Activated CD4-positive, alpha-beta T cell treated with anti-CD3 and anti-CD28 coated beads, Interleukin-2, Interleukin-4, amounts not matched to agents 100 ng/mL and 50 ng/mL, durations not matched to agents 16 hours and 8 hours (primary cell): ENCODE measurements at places on chromosomes 7 and 10.

GRCh38 chr7:137172105-137172590, 171.4 kb downstream of the PTN start:
- DNase-seq = no peak

- DNase-seq = no peak
Observed at GRCh38 chr10:22737587-22737986, 23.2 kb upstream of the PIP4K2A start.

- no peak for DNase-seq
Observed at GRCh38 chr7:51016546-51016945, 233.8 kb upstream of the GRB10 start.

- no peak for DNase-seq
Observed at GRCh38 chr10:125772864-125773180, 2.8 kb downstream of the MMP21 start.

DNA sequence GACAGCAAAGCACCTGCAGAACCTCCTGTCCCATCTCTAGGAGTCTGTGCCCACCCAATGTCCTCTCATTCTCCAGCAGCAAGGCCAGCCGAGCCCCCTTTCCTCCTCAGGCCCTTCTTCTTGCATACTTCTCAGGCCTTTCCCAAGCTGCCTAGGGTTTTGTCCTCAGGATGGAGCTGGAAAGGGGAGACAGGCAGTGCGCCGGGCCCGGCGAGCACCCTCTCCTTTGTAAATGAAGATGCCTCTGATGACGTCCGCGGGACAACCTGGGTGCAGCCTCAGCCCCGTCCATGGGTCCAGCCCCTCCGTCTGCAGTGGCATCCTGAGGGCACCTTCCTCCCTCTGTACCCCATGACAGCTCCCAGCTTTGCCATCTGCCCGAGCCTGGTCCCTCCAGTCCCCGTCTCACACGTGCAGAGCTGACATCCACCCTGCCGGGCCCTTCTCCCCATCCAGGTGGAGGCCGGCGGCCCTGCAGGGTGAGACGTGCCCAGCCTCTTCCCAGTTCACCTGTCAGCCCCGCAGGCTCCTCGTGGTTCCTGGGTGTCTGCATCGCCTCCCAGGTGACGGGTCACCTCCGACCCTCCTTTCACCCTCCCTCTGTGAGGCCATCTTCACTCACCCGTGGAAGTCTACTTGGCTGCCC, 36.4 kb downstream of the JAKMIP3 start:
- DNase-seq = no peak

DNA sequence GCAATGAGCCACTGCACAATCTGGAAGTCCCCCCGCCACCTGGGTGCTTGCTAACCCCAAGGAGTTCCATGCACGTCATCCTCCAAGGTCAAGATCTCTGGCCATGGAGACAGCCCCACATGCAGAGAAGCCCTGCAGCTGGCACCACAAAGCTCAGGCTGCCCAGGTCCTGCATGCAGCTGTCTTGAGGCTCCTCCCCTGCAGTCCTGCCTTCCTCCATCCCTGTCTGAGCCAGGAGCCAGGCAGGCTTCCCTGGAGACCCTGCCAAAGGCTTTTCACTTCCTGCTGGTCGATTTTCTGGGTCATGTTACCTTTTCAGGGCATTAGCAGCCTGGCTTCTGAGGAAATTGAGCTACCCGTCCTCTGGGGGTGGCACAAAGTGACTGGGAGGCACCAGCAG, 12.5 kb upstream of the TMEM72 start:
- DNase-seq = no peak

DNA sequence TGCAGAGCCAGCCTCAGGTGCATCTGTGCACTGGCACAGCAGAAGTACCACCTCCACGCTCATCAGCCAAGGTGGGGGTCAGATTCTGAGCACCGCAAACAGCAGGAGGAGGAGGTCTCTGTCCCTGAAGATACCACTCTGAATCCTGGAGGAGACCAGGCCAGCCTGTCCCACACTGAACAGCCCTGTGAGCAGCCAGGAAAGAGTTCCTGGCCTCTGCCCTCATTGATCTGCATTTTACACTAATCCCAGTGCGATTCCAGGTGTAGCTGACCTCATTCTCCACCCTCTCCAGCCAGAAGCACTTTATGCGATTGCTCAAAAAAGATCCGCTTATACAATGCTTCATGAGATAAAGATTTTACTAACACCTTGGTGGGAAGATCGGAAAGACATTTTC, 99.1 kb upstream of the CACUL1 start:
- DNase-seq = no peak

DNA sequence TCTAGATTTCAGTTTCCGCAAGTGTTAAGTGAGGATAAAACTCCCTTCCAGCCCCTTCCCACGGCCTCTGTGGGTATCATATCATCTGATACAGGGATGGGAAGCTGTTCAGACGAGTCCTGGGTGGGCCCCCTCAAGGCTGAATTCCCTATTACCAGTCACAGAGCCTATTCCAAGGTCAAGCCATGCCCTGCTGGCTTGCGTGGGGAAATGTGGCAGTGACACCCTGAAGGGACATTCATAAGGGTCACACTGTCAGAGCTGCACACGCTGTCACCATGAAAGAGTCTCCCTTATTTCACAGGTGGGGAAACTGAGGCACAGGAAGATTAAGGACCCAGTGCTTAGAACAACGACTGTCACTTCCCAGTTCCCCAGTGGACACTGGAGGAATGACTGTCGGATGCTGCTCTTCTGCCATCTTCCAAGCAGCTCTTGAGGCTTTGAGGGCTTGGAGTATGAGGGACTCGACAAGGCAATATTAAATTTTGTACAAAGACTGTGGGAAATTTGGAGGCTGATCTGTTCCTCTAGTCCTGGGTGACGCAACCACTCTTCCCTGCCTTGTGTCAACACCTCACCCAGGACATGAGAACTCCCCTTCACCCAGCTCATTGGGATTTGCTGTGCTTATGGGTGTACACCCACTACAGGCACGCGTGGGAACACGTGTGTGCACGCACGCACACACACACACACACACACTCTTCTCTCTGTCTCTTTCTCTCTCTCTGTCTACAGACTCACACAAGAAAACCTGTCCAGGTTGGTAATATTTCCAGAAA, 386.0 kb downstream of the RPS24 start:
- DNase-seq = no peak

- DNase-seq = no peak
Observed at GRCh38 chr10:80465839-80466590, 11.9 kb downstream of the TSPAN14 start.

DNA sequence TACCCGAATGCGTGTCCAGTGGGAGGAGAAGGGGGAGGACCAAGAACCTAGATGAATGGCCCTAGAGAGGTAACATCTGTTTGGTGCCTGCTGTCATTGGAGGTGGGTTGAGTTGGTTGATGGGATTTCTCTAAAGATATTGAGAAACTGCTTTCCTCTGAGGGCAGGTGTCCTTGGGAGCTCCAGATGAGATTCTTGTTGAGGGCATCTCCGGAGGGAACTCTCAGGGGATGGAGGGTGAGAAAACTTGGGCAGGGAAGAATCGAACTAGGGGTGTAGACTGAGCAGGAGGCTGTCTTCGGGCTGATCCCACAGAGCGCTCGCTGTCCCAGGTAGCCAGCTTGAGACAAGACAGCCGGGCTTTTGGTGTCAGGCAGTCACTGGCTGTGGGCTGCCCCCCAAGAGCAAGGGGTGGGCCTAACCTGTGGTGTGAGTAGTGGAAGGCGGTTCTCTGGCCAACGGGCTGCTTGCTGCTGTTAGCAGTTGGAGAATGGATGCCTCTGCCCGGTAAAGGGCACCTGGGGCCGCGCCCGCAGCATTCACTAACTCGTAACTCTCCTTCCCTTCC, 3.7 kb downstream of the IRF5 start:
- no peak for DNase-seq

DNA sequence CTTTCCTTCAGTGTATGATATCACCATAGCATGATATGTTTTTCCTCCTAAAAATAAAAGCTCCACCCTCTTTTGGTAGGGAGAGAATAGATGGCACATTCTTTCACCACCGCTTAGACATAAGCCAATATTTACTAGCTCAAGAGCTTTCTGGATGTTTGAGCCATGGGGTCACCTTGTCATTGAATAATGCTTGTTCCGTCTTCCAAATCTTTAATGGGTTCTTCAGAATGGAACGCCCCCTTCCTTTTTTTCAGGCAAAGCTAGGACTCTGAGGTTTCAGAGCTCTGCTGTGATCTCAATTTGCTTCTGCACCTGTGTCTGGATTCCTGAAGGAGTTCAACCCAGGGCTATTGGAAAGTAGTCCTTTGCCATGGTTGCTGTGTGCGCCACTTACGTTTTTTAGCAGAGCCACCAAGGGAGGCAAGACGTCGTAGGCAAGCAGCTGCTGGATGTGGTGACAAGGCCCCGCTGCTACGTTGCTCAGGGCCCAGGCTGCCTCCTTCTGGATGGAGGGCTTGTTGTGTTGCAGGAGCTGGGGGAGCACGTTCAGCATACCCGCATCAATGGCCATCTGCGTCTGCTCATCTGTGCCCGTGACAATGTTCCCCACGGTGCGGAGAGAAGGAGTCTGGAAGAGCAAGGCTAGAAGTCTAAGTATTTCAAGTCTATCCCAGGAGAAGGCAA, 23.2 kb downstream of the KPNA7 start:
- no peak for DNase-seq

DNA sequence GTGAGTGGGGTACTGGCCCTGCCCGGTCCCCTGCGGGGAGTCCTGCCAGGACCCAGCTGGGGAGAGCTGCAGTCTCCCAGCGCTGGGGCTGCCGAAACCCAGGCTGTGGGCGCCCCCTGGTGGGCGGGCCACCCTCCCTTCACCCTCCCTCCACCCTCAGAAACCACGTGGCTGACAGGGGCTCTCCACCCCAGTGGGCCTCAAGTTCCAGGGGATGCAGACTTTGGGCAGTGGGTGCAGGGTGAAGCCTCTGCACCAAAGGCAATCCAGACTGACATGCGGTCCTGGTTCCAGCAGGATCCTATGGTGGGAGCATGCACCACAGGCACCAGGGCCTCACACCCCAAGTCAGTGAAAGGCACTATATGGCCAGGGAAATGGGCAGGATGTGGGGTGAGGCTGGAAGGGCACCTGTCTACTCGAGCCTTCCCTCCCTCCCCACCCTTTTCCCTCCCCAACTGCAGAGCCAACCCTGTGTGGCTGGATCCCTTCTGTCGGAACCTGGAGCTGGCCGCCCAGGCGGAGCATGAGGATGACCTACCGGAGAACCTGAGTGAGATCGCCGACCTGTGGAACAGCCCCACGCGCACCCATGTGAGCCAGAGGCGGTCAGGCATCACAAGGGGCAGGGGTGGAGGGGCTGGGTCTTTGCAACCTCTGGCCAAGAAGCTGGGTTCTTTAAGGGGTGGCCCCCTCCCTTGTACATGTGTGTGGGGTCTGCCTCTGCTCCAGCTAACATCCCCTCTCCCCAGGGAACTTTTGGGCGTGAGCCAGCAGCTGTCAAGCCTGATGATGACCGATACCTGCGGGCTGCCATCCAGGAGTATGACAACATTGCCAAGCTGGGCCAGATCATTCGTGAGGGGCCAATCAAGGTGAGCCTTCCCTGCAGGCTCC, 38.8 kb downstream of the PSAP start:
- peak; percentile 72 for DNase-seq

DNA sequence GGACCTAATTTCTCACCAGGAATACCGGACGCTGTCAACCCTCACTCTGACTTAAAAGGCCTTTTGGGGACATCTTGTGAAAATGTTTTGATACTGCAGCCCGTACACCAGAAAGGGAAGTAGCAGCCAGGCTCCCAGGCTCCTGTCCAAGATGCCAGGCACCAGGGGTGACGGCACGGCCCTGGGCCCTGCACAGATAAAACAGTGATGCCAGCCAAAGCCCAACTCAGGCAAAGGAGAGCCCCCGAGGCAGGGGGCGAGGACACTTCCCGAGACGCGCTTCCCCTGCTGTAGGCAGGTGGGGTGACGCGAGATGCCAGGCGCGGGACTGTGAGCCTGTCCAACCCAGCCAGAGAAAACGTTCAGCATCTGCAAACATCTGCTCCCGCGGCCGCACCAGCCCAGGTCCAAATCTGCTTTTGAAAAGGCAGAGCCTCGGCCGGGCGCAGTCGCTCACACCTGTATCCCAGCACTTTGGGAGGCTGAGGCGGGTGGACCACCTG, 15.7 kb downstream of the ZFAND2A start:
- DNase-seq = no peak

DNA sequence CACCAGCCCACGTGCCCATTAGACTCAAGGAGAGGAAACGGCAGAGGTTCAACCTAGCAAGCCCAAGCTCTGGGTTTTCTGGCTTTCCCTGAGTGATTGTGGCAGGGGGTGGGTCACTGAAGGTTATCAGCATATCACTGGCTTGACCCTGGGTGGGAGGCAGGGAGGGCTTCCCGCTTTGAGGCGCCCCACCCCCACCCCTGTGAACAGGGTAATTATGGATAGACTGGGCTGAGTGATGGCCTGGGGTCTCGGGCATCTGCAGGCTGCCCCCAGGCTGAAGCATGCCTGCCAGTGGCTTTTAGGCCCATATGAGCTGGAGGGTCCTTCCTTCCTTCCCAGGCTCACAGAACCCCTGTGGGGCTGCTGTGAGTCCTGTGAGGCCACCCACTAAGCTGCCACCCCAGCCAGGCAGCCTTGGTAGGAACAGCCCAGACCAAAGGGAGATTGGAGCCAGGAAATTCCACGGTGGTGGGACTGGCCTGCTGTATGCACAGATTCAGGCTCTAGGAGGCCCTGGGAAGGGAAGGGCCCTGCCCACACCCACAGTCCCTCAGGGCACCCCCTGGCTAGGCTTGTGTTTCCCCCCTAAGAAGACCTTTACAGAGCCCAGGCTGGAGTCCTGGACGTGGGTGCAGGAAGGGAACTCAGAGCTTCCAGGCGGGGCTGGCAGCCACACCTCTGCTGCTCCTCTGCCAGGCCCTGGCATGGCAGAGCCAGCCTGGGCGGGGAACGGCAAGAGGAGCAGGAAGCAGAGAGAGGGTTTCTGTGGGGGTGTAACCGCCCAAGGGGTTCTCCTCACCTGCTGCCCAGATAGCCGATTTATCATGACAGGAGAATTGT, 33.1 kb downstream of the GPRIN2 start:
- no peak for DNase-seq

- no peak for DNase-seq
Observed at GRCh38 chr10:114780577-114781184, 40.9 kb upstream of the FHIP2A start.

GRCh38 chr10:101329341-101330032, 24.5 kb upstream of the BTRC start:
- no peak for DNase-seq

DNA sequence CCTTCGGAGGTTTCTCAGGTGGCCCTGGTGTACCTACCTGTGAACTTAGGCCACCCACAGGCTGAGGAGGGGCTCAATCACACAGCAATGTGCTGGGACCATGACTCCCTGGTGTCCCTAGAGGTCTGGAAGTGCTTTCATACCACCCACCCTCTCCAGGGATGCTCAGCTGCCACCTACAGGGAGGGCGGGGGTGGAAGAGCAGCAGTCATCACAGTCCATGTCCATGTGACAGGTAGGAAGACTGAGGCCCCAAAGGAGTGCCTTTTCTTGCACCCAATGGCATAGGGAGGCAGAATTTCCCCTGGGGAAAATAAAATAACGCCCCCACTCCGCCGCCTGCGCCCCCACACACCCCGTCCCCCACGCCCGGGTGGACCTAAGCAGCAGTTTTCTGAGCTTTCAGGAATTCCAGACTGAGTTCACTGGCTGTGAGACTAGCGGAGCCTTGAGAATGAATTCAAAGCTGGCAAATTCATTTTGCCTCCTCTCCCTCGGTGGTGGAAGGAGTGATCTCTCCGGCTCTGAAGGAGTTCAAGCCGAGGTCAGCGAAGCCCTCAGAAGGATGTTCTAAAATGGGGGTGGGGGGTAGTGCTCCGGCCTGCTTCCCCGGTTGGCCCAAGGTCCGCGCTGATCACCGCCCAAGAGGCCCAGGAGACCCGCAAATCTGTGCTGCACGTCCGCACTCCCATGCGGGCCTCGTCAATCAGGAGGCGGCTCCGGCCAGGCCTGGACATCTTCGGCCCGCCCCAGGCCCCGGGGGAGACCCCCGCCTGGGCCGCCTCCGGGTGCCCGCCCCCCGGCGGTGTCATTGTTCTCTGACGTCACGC, 2.1 kb upstream of the ZMIZ1 start:
- DNase-seq = no peak
